Osteoblast (primary cell): ENCODE measurements at places on chromosomes 5 and 9. TPM values are rescaled to one million over a fixed set of nuclear protein-coding genes. Genes with fewer than 3 reads are reported as not detected.

IL3 gene
- total RNA-seq, result not detected in 2 replicates

- peaks cover 33% of the 10 kb centered on the region for H3K36me3 ChIP-seq
- peak; percentile 95 for DNase-seq
- H3K4me3 ChIP-seq, result peak overlapping the region; percentile 12
- H3K27ac ChIP-seq, result peak overlapping the region; percentile 50
- no peaks in the 10 kb centered on the region for H3K27me3 ChIP-seq
These were observed 36.5 kb downstream of the HABP4 start for GRCh38 chr9:96486386-96487028.

GRCh38 chr5:180202939-180203573, 6.0 kb downstream of the RASGEF1C start:
- H3K4me1 ChIP-seq, result no peaks in the 10 kb centered on the region
- H3K4me3 ChIP-seq, result no peak overlapping the region
- H3K27ac ChIP-seq, result no peak overlapping the region
- DNase-seq, result peak; percentile 41

- H3K4me3 ChIP-seq, result no peak overlapping the region
- H3K27ac ChIP-seq, result no peak overlapping the region
- no peak for DNase-seq
- peaks cover 70% of the 10 kb centered on the region for H3K36me3 ChIP-seq
These were observed 42.2 kb downstream of the OSMR start for GRCh38 chr5:38888041-38888440.

GRCh38 chr5:34674187-34674586, 18.1 kb downstream of the RAI14 start:
- no peak overlapping the region for H3K4me3 ChIP-seq
- DNase-seq, result peak; percentile 78
- H3K36me3 ChIP-seq, result peaks cover 32% of the 10 kb centered on the region
- H3K27ac ChIP-seq, result peak overlapping the region; percentile 98

ZBED3 gene
- total RNA-seq, result 1.1 and 4.7 TPM in 2 replicates

OR13D1 gene
- not detected in 2 replicates for total RNA-seq
